CD4-positive, alpha-beta memory T cell (primary cell): ENCODE measurements at places on chromosomes 2 and 18.

GRCh38 chr2:225794652-225795400, 395.3 kb downstream of the NYAP2 start:
- DNase-seq, result no peak

GRCh38 chr2:224904381-224904780, 137.9 kb downstream of the DOCK10 start:
- no peak for DNase-seq

- no peak for DNase-seq
These were observed 23.6 kb upstream of the NEB start for GRCh38 chr2:151757861-151758260.

DNA sequence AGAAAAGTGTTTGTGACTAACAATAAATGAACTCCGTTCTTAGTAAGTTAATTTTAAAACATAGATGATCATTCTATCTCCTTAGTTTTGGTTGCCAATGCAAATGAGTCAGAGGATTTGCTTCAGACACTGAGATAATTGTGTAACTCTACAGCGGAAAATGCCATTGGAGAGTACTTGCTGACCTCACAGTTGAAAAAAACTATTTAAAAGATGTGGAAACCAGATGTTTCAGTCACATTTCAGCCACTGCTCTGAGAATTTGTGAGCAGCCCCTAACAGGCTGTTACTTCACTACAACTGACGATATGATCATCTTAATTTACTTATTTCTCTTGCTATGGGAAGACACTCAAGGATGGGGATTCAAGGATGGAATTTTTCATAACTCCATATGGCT, at the start of gene TNFAIP6:
Gene TNFAIP6 (plus strand): TSS at position 234 of the 400 bp plus-strand sequence. CDS start 75 bp downstream, at position 309.
- no peak for DNase-seq

DNA sequence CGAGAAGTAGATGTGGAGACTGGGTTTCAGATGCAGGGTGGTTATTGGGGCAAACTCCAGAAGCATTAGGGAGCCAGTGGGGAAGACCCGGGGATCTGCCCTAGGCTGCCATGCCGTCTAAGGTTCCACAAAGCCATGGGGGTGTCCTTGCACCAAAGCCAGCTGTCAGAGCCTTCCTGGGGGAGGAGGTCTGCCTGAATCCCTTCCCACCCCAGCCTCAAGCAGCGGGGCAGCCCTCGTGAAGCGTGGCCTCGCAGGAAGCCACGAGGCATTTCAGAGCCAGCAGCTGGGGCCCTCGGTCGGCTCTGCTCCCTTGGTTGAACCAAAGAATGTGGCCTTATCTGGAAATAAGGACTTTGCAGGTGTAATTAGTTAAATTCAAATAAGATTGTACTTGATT, 51.2 kb upstream of the UBE2F start:
- no peak for DNase-seq

- no peak for DNase-seq
These were observed 994 bp upstream of the LRATD1 start for GRCh38 chr2:14631406-14632040.

- DNase-seq, result no peak
These were observed 709.0 kb upstream of the FAM98A start for GRCh38 chr2:34308140-34308539.

GRCh38 chr2:42073739-42074503, 26.1 kb downstream of the PKDCC start:
- no peak for DNase-seq

- DNase-seq, result no peak
These were observed 362.6 kb upstream of the ID2 start for GRCh38 chr2:8319219-8319618.

GRCh38 chr2:28666496-28667184, 85.0 kb upstream of the PPP1CB start:
- DNase-seq, result no peak

DNA sequence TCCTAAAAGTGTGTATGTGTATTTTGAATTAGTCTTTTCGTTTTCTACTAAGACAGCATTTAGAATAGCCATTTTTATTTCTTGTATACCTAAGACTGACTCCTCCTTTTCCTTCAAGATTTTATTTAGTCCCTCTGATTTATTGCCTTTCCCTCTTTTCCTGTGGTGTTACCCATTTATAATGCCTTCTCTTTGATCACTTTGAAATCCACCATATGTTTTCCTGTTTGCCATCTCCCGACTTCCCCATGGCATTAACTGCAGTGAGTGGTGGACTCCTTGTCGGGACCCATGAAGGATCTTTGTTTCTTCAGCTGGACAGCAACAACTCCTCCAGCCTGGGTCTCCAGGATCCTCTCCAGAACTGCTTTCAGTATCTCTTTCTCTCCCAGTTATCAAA, 160.7 kb downstream of the CSRNP3 start:
- no peak for DNase-seq

DNA sequence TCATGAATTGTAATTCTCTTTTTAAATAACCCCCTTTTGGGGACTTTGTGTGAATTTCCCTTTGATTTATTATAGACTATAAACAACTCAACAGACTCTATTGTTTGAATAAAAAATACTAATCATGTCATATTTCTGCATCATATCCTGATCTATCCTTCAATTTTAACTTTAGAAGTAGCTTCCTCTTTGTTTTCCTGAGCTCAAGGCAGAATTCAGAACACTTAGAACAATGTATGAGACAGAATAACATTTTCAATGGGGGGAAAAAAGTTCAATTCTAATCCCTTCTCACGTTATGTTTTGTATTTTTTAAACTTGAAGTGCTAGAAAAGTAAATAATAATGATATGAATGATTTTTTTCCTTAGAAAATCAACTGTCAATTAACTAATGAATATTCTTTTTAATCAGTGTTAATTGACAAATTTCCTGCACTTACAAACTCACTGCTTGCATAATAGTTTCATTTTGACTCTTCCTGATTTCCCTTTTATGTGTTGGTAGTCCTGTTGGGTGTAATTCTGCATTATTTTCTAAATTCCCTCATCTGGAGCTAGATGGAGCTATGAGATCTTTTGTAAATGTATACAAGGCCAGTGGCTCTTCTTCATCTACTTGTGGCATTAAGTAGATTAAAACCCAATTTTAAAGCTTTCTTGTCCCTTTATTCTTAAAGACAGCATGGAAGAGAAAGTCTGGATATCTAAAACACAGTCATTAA, 326.1 kb downstream of the PARD3B start:
- DNase-seq, result no peak

- no peak for DNase-seq
These were observed 4.6 kb upstream of the LAMA3 start for GRCh38 chr18:23684515-23685197.

GRCh38 chr2:166180951-166181812, 53.4 kb upstream of the SCN1A start:
- no peak for DNase-seq

- peak; percentile 86 for DNase-seq
These were observed at the start of gene MGAT4A for GRCh38 chr2:98731041-98731893. Gene MGAT4A, minus strand, starts transcription at chr2:98731132. Its CDS starts 4,800 bp downstream, at chr2:98726332.

DNA sequence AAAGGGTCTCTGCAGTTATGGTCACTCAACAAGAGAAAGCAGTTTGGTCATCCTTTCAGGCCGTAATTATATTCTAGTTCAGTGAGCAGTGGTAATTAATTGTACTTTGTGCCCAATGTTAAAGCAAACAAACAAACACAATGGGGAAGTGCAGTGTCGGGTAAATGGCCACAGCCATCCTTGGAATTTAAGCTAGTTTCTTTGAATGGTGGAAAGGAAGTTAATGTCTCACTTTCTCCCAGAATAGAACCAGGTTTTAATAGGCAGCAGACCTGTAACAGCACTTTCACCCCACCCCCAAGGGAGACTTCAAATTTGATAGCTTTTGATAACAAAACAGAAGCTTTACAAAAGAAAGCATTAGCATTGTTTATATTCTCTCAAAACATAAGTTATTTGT, 20.0 kb upstream of the ITGAV start:
- DNase-seq, result no peak

DNA sequence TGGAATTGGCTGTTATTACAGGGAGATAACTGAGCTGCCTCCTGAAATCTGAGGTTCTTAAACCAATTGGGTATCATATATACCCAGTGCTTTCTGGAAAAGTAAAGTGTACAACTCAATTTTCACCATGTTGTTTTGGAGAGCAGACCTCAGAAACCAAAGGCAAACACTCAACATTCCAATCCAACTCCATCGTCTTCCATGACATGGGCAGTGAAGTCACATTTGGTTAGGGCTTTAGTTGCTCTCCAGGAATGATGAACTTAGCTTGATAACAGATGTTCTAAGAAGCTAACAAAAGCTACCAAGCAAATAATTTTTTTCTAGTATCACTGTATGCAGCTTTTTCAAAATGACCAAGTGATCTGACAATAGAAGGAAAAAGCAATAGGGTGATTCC, 107.0 kb upstream of the SLC35G4 start:
- no peak for DNase-seq

- no peak for DNase-seq
These were observed 443.9 kb upstream of the MYT1L start for GRCh38 chr2:2775018-2775417.

- no peak for DNase-seq
These were observed 6.7 kb downstream of the BCL2 start for GRCh38 chr18:63312737-63313395.

DNA sequence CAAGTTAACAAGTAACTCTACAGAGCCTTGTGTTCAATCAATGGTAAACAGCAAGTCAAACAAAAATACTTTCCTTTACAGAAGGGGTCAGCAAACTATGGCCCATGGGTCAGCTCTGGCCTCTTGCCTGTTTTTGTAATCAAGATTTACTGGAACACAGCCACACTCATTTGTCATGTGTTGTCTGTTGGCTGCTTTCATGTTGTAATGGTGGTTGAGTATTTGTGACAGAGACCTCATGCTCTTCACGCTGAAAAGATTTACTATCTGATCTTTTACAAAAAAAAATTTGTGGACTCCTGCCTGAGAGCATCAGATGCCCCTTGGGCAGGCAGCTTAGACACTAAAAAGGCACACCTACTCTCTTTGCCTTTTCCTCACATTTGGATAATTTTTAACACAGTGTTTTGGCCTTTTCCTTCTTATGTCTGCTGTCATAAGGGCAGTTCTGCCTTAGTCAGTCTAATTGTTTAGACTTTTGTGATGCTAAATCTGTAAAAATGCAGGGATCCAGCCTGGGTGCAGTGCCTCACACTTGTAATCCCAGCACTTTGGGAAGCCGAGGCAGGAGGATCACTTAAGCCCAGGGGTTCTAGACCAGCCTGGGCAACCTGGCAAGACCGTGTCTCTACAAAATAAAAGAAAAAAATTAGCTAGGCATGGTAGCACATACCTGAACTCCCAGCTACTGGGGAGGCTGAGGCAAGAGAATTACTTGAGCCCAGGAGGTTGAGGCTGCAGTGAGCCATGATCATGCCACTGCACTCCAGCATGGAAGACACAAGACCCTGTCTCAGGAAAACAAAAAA, 18.3 kb downstream of the IL1B start:
- no peak for DNase-seq

- no peak for DNase-seq
These were observed 28.4 kb downstream of the NRXN1 start for GRCh38 chr2:51003345-51004192.

DNA sequence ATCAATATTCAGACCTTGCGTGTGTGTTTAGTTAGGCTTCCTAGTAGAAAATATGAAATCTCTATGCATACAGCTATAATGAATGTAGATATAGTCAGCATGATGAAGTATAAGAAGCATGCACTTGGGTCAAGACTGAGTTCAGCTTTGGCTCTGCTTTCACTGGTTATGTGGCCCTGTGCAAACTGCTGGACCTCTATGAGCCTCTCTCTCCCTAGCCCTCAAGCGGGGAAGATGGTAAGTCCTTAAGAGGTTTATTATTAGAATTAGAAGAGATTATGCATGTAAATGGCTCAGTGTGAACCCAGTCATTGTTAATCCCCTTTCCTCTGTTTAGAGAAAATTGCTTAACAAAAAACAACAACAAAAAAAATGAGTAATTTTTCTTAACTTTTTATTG, 178.8 kb upstream of the NXPH2 start:
- DNase-seq, result no peak

DNA sequence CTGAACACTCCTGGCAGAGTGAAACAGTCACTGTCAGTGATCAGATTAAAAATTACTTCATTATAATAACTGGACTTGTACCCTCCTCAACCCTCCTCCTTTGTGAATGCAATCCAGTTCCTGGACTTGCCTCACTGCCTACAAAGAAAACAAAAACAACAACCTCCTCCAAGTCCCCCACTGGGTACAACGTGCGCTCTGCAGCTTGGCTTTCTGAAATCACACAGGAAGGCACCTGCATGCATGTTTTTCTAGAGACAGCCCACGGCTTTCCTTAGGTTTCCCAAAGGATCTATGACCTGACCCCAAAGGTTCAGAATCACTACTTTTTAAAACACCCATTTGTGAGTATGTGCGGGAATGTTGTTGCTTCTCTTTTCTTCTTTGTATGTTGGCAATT, 61.4 kb upstream of the TUBA3E start:
- DNase-seq, result no peak

DNA sequence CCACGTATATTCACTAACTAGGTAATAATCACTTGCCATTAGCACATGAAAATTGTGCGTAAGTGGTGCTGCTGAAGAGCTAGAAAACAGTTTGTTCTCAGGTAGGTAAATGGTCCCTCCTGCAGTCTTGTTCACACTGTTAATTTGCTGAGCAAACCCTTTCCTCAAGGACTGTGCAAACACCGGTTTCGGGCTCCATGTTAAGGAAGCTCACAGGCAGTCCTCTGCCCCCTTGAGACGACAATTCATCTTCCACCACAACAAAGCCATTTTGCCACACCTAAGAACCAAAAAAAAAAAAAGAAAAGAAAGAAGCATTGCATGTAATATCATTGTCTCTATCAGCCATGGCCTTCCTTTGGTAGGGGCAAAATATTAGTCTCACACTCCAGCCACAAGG, 193.9 kb downstream of the BCL11A start:
- DNase-seq, result no peak

DNA sequence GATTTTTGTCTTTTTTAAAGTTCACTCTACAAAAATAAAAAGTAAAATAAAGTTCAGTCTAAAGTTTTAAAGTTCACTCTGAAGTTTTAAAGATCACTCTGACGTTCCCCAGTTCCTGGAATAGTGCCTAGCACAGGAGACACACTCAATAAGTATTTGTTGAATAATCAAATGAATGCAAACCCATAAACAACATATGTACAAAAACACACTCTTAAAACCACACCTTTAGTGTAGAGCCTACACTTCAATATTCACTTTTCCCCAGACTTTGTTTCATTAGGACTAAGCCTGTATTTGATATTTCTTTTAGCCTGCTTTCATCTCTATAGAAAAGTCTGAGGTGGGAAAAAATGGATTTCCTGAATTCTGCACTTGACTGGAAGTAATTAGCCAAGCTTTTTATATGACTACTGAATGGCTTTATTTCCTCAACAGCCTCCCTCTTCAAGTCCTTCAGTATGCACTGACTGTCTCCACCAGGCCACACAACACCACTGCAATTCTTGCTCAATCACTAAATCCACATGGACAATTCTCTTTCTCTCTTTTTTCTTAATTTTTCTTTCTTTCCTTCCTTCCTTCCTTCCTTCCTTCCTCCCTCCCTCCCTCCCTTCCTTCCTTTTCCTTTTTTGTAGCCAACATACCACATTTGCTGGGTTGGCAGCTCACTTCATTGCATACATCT, 104.6 kb downstream of the SS18 start:
- DNase-seq, result no peak

DNA sequence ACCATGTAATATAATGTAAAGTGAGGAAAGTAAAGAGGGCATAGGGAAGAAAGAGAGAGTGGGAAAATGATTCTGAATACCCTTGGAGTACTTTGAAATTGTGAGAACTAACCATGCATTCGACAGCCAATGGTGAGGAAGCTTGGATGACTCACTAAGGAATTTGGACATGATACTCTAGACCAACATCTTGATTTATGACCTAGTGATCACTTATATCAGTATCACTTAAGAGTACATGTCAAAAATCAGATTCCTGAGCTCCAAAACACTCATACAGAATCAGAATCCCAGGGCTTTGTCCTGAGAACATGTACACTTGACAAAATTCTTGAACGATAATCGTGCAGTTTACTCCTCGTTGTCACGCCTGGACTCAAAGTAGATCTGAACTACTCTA, 1899.8 kb upstream of the PIK3C3 start:
- no peak for DNase-seq
